Suppressor macrophage (primary cell): ENCODE measurements at places on chromosomes 16 and 17.
A peak's percentile ranks its signal among the peaks of the same experiment; 100 is the strongest.

DNA sequence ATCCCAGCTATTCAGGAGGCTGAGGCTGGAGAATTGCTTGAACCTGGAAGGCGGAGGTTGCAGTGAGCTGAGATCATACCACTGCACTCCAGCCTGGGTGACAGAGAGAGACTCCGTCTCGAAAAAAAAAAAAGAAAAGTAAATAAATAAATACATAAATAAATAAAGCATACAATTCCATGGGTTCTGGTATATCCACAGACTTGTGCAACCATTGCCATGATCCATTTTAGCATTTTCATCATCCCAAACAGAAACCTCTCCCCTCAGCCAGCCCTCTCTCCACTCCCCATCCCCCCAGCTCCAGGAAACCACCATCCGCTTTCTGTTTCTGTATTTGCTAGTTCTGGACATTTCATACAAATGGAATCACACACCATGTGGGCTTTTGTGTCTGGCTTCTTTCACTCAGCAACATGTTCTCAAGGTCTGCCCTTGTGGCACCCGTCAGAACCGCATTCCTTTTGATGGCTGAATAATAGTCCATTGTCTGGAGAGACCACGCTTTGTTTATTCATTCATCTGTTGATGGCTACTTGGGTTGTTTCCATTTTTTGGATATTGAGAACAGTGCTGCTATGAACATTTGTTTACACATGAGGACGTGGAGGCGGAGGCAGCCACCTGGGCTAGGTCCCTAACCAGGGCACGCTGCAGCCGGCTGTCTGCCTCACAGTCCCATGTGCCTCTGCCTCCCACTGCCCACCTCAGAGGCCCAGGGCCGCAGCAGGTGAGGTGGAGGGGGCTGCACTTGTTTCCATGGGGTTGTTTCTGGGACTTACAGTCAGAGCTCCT lies 76.2 kb downstream of the NT5M start:
- no peak for DNase-seq

DNA sequence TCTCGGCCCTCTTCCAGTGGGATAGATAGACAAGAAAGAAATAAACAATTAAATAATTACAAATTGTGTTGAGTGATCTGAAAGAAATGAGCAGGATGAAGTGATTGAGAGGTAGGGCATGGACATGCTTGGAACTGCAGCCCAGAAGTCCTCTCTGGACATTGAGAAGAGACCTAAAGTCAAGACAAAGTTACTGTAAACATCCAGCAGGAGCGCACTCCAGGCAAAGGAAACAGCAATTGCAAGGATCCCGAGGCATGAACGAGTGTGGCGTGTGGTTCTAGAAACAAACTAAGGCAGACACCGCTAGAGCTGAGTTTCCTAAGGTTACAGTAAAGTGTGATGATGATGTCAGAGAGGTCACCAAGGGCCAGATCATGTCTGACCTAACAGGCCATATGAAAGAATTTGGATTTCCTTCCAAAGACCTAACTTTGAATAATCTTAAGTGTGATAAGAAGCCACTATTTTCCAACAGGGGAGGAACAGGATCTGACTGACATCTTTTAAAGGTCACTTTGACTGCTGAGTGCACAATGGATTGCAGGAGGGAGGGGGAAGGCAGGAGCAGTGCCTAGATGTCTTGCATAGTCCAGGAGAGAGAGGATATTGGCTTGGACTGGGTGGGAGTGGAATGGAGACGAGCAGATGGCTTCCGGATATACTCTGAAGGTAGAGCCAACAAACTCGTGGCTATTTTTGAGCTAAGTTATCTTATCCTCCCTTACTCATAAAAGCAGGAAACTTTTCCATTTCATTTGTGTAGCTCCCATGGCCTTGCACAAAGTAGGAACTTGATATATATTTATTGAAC lies 19.0 kb downstream of the ABCC12 start:
- no peak for DNase-seq

DNA sequence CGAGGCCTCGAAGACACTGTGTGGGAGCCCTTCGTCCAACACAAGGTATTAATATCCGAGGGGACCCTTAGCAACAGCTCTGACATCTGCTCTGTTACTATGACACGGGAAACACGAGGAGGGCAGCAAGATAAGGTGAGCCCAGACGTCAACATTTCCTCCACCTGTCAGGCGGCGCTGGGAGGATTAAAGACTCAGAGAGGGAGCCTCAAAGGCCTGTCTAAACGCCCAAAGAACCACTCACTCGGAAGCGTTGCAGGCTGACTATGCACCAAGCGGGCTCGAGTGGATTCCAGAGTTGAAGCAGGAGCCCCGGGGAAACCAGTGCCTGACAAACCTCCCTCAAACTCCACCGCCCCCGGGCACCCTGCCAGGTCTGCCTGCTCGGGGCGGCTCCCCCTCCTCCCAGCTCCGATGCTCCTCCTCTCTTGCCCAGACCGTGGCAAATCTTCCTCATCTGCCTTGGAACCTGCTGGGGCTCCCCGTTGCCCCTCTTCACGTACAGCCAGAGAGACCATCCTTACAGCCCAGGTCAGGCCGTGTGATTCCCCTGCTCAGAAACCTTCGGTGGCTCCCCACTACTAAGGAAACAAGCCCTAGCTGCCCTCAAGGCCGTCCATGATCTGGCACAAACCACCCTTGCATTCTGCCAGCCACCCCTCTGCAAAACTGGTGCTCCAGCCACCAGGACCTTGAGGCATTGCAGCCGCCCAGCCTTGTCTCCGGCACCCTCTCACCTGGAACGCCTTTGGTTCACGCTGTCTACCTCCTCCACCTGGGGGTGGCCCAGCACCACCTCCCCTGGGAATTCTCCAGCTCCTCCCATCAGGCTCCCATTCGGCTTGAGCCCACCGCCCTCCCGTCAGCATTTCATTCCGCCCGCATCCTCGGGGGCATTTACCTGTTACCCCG lies 16.2 kb downstream of the RPH3AL start:
- DNase-seq, result peak; percentile 14

DNA sequence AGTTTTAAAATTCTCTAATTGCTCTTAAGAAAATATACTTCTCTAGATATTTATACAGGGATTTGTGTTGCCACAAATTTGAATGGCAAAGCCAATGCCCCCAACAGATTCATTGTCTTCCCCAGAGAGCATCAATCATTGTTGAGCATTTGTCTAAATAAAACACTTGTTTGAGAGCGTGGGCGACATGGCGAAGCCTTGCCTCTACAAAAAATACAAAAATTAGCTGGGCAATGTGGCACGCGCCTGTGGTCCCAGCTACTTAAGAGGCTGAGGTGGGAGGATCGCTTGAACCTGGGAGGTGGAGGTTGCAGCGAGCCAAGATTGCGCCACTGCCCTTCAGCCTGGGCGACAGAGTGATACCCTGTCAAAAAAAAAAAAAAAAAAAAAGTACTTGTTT lies 13.4 kb upstream of the SRSF1 start:
- no peak for DNase-seq

DNA sequence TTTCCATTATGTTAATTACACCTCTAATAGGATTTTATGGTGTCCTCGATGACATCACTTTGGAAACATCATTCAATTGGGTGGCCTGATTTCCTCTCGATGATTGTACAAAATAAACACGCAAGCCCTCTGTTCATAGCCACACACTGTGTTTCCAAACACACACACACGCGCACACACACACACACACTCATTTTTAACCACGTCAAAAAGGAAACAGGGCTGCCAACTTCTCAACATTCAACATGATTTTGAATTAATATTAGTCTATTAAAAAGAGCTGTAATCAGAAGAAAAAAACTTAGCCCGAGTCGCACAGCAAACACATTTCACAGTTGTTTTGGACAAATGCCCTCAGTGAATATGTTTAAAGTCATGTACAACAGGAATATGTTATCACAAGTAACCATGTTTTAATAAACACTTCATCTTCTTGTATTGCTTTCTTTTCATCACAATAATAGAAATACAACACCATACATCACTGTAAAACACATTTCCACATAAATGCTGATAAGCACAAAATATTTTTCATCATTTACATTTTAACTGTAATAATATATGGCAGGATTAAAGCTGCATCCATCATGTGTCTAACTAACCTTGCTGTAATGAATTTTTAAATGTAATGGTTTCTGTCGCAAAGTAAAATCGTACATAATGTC lies 219.1 kb upstream of the IRX3 start:
- no peak for DNase-seq

GRCh38 chr16:84699712-84700445 lies at the start of gene USP10:
TSS of gene USP10 (plus strand) at chr16:84700000. CDS start at chr16:84700091, 91 bp downstream.
- DNase-seq, result peak; percentile 97

DNA sequence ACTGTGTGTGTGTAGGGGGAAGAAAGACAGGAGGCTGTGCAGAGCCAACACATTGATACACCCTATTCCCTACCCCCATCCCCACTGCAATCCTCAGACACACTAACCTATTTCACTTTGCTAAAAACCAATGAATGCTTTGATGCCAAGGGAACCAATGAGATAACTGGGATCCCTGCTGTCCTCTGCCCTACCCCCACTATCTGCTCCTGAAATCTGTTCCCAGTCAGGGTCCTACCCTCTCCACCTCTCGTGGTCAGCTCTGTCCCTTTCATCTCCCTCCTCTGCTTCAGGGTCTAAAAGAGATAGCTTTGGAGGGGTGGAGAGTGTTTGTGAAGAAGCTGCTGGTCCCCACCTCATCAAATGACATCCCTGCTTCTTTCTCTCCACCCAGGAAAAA lies 19.1 kb upstream of the SP6 start:
- DNase-seq, result no peak

- DNase-seq, result no peak
Measured at GRCh38 chr16:11738742-11739544, 3.7 kb downstream of the TXNDC11 start.

DNA sequence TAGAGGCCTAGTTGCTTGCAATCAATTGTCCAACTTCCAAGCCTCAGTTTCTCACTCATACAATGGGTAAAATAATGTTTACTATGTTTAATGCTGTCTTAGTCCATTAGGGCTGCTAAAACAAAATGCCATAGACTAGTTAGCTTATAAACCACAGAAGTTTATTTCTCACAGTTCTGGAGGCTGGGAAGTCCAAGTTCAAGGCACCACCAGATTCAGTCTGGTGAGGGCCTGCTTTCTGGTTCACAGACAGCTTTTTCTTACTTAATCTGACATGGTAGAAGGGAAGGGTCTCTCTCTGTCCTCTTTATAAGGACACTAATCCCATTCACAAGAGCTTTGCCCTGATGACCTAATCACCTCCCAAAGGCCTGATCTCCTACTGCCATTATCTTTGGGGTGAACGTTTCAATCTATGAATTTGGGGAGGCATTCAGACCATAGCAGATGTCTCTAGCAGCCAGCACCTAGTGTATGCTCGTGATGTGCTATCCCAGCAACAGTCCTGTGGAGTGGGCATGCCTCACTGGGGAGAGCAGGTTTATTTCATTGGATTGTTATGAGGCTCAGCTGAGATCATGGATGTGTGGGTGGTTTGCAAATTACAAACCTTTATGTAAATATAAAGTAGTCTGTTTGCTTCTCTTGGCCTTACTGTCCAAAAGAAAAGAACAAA lies 25.2 kb downstream of the YPEL2 start:
- DNase-seq, result no peak

DNA sequence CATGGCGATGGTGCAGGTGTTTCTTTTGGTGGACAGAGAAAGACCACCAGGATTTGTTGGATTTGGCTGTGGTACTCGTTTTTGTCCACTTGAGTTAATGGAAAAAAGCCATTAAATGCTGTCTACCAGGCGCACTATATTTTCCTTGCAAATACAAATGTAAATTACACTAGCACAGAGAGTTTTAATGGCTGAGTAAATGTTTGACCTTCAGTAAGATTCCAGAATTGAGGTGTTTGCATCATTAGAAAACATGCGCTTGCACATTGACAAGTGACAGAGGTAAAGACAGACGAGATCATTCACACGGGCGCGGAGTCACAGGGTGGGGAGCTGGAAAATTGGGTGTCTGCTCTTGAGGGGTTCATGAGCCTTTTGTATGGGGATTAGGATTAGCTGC lies 53.5 kb upstream of the AKTIP start:
- DNase-seq, result no peak

DNA sequence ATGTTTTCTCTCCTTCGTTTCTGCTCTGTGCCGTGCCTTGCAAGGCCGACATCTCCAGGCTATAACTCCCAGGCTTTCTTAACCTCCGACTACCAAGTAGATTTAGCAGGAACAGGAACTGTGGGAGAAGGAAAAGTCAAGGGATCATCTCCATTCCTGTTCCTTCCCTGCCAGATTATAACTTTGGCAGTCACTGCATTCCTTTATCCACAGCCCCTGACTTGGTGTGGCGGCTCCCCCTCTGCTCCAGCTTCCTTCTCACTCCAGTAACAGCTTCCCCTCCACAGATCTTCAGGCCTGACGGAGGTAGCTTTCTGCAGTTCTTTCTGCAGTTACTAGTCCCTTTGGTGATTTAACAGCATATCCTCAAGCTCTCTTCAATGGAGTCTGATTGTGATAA lies 234.6 kb upstream of the MON1B start:
- no peak for DNase-seq

DNA sequence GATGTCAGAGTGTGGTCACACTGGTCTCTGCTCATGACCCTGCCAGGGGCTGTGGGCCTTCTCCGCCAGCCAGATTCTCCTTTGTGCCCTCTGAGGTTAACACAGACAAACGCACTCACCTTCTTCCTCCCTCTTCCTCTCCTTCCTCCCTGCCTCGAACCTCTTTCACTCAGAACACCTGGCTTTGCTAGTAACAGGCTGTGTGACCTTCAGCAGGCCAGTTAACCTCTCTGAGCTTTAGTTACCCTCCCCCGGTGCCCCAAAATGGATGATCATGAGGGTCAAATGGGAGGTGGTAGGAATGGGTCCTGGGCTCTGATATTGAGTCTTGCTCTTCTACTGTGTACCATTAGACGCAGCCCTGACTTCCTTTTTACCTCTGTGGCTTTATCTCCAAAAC lies 127.1 kb downstream of the OR1D5 start:
- no peak for DNase-seq

GRCh38 chr16:86816930-86817625 lies 238.7 kb downstream of the FOXL1 start:
- no peak for DNase-seq

DNA sequence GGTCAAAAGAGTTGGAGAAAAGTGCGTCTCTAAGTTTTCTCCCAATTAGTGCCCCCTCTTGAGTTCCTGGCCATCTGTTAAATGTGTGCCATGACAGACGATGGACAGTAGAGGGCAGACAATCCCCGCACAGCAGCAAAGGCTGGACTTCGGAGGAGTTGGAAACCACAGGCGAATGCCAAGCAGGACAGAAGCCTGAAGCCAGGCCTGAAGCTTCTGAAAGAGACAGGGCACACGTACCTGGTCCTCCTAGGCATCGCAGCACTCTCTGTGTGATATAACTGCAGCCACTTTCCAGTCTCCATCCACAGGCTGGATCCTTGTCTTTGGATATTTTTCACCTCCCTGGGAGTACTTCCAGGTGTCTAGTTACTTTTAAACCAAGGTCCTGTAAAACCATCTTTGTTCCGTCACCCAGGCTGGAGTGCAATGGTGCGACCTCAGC lies 14.5 kb downstream of the C17orf100 start:
- peak; percentile 86 for DNase-seq

GRCh38 chr17:64113006-64113405 lies 16.9 kb downstream of the ERN1 start:
- DNase-seq, result no peak

GRCh38 chr17:20116683-20117309 lies 107.6 kb downstream of the SPECC1 start:
- DNase-seq, result peak; percentile 87

GRCh38 chr17:49916854-49917515 lies 52.0 kb upstream of the DLX4 start:
- DNase-seq, result peak; percentile 31
